Anterior cingulate cortex (tissue), 58 donors: ENCODE measurements at places on chromosomes 3 and 15.

DNA sequence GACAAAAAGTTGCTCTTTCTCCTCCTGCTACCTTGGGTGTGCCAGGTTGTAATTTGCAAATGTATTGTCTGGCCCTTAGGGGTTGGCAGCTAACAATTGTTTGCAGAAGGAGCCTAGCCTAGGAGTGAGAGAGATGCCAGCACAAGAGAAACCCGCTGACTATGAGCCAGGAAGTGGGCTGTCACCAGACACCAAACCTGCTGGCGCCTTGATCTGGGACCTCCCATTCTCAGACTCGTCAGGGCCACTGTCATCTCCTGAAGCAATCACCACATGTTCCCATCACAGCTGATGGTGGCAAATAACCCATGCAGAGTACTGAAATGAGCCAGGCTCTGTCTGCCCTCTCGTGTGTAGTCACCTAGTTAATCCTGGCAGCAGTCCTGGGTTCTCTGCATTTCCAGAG, 406.4 kb upstream of the NPAP1 start:
- DNase-seq: no peak

DNA sequence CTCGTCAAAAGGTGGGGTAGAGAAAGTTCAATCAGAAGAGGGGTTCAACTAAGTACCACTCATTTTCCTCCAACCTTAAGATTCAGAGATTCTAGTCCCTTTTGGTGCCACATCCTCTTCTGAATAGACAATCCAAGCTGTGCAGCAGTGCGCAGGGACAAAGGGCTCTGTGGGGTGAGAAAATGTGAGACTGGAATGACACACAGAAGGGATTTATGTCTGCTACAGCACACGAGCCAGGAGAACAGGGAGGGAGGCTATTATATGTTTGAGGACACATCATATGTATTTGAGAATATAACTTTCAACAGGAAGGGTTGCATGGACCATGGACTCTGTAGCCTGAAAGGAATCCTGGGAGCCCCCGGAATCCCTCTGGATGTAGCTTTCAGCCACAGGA, 33.0 kb downstream of the LSM3 start:
- no peak for DNase-seq

DNA sequence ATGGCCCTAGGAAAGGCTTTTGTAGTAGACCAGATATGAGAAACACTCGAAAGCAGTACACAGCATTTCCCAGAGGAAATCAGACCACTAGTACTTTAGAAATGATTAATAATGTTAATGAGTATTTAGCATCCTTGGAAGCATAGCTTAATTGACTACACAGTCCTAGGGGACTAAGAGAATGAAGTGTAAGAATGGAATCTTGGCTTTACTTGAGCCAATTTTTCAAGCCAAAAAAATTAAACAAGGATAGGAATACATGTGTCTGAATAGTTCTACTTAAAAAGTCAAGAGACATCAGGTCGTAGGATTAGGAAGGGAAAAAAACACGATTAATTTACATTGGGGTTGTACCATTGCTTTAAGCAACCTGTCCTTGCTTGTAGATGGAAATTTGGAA, 38.2 kb downstream of the DPPA2 start:
- no peak for DNase-seq

DNA sequence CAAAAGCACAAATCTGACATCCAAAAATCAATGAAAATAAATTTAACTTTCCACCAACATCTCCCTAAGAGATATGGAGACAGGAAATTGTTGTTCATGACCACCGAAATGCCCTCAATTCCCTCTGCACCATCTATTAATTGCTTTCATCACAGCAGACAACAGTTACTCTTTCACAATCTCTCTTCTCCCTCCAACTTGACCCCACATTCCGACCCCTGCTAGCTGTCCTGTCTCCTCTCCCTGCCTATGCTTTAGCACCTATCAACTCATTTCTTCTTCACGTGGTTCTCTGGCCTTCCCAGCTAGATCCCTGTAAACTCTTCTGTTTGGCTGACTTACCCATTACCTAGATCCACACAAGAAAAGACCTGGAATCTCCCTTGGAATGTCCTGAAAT, 173.9 kb upstream of the ADAMTS9 start:
- no peak for DNase-seq

- DNase-seq: no peak
Measured at GRCh38 chr3:144301863-144302262, 330.2 kb downstream of the DIPK2A start.

DNA sequence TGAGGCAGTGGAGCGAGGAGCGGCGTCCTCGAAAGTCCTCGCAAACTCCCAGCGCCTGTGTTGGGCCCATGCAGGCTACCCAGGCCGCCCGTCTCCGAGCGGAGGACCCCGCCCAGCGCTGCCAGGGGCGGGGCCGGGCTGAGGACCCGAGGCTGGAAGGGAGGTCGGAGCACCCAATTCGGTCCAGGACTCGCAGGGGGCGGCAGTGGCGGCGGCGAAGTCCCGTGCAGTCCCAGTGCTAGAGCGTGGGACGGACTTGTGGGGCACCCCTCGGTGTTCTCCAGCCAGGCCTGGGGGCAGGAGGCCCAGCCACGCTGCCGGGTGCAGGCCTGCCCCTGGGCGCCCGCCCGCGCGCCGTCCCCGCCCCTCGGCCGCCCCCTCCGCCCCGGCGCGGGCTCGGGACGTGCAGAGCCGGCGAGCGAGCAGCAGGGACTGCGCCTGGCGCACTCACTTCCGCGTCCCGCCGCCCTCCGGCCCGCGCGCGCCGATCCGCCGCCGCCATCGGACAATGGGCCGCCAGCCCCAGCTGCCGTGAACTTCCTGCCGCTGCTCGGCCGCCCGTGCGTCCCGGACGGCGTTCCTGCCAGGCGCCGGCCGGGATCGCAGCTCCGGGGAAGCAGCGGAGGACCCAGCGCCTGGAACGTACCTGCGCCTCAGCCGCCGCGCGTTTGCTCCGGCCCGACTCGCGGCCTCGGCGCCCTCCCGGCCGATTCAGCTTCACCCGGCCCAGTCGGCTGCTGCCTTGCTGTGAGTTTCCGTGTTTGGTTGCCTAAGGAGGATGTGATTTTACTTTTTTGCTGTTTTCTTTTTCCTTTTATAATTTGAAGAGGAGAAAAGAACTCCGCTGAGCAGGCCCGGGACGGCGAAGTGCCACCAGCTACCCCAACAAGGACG, 596 bp upstream of the LIMD1 start:
- DNase-seq: peak; percentile 40

DNA sequence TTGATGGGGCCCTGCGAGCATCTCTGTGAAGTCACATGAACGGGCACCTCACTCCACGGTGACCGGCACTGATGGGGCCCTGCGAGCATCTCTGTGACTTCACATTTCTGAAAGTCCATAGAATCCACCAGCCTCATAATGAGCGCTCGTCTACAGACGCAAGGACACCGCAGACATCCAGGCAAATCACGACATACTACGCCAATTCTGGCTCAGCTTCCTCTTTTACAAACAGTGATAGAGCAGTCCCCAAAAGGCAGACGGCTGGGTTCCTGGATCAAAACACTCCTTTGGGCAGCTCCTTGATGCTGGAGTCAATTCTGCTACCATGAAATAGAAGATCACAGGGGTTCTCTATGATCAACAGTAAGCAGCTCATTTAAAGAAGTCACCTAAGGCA, 125.4 kb downstream of the XXYLT1 start:
- no peak for DNase-seq
